ENCODE measurements at places on chromosomes 11 and 22.

GRCh38 chr11:65559951-65560537 lies 1.9 kb upstream of the LTBP3 start:
- no peak for DNase-seq

- DNase-seq, result no peak
These were observed 62.2 kb upstream of the SOX6 start for GRCh38 chr11:16418428-16419097.

- DNase-seq, result no peak
These were observed 1025.8 kb downstream of the FAM181B start for GRCh38 chr11:81707881-81708280.

GRCh38 chr11:15976433-15977045 lies 379.8 kb downstream of the SOX6 start:
- DNase-seq, result no peak

- no peak for DNase-seq
These were observed 1.2 kb downstream of the RAB6A start for GRCh38 chr11:73759610-73760134.

DNA sequence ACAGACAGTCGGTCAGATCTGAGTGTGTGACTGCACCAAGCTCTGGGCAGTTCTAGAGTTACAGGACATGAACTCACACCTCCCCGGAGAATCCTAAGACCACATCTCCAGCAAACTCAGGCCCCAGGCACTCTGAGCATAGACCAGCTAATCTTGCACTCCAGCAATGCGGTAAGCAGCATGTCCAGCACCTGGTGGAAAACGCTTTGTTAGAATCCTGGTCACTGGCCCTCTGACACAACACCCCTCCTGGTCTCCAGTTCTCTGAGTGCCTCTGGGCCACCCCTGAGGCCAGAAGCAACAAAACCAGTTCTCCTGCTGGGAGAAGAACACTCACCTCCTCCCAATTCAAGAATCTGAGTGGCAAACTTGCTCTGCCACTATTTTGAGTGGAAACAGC lies 82.7 kb upstream of the TMEM45B start:
- no peak for DNase-seq

DNA sequence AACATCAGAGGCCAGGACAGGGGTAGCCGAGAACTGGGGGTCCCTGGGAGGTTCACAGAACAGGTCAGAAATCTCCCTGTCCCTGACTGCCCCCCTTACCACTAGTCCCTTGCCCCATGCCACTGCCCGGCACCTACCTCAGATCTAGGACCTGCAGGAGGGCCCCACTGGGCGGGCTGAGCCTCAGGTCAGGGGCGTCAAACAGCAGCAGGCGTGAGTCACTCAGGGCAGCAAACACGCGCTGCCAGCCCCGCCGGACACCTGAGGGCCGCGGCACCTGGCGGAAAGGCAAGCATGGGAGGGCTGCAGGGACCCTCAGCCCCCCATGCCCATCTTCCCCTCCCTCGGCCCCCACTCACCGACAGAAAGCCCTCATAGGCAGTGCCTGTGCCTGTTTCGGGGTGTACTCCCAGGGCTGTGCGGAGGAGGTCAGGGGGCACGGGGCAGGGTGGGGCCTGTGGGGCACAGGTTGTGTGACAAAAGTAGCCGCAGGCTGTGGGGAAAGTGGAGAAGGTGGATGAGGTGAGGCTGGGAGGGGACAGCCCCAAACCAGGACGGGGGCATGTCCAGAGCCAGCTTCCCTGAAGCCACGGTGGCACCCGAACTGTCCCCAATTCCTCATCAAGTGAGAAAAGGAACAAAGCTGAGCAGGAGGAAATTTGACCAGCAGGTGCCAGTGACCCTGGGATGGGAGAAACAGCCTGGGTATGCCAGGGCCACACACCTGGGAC lies 11.8 kb downstream of the CDC42BPG start:
- DNase-seq, result no peak

GRCh38 chr11:17921659-17922415 lies 91.0 kb downstream of the SERGEF start:
- DNase-seq, result no peak

GRCh38 chr11:43164831-43165230 lies 147.0 kb upstream of the API5 start:
- no peak for DNase-seq

- DNase-seq, result no peak
These were observed 93.9 kb upstream of the CSNK2A3 start for GRCh38 chr11:11446967-11447366.

- DNase-seq, result no peak
These were observed 30.1 kb upstream of the FADD start for GRCh38 chr11:70173018-70173417.

DNA sequence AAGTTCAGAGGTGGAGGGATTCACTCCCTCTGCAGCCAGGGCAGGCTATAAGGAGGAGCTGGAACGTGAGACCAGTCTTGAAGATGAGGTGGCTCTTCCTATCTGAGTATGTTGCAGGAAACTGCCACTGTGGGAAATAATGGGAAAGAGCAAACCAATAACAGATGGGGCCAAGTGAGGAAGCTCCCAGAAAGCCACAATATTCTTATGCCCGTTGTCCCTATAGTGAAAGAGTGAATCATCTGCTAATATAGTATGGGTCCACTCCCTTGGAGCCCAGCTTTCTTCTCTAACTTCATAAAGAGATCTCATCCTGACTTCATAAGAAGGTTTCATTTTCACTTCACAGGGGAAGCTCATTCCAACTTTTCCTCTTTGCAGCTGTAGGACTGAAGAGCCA lies 206.4 kb downstream of the BLID start:
- no peak for DNase-seq

DNA sequence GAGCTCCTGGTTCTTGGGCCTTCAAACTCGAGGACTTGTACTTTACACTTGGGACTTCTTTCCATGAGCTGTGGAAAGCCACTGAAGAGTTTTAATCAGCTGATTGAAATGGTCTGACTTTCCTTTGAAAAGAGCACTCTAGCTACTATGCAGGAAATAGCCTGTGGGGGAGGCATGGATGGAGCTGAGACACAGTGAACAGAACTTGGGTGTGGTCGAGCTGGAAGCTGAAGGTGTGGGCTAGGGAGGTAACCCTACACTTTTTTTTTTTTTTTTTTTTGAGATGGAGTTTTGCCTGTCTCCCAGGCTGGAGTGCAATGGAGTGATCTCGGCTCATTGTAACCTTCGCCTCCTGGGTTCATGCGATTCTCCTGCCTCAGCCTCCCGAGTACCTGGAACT lies 17.5 kb upstream of the CAPRIN1 start:
- DNase-seq, result no peak

- DNase-seq, result no peak
These were observed 26.8 kb upstream of the MGAT3 start for GRCh38 chr22:39429916-39430575.

DNA sequence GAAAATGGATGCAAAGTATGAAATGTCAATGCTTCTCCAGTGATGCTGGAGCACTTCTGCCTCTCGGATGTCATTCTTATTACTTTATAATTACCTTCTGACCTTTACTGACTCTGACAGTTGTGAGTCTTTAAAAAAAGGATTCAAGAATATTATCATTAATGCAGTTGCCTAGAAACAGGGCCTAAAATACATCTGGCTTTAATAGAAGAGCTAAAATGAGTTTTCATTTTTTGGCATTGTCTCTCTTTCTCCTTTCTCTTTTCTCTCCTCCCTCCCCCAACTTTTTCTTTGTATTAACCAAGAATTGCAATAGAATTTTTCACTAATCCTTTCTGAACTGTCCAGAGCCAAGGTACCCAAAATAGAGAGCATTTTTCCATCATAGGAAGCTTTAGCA lies 45.9 kb downstream of the FDX1 start:
- no peak for DNase-seq

DNA sequence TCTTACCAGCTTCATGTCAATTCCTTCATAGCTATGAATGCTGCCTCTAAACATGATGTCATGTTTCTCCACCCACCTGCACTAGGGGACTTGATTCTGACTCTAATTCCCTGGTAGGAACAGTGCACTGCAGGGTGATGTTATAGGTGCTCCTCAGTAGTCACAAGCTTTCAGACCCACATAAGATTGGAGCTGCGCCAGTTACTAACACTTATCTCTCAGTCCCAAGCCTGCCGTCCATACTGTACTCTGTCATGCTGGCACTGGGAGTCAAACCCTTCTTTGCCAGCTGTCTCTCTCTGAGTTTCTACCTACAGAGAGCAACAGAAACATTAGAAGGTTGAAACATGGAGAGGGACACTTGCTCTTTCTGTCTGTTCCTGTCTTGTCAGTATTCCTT lies 5.5 kb downstream of the OR56A1 start:
- no peak for DNase-seq

GRCh38 chr11:90916706-90917105 lies 693.9 kb upstream of the CHORDC1 start:
- no peak for DNase-seq

GRCh38 chr11:86805873-86806310 lies 5.5 kb downstream of the PRSS23 start:
- DNase-seq, result no peak

- DNase-seq, result no peak
These were observed 82.1 kb downstream of the CECR2 start for GRCh38 chr22:17451316-17451715.

- no peak for DNase-seq
These were observed 75.8 kb downstream of the GGTLC2 start for GRCh38 chr22:22720201-22720723.

- peak; percentile 81 for DNase-seq
These were observed 28.8 kb upstream of the MOB2 start for GRCh38 chr11:1515082-1516060.

DNA sequence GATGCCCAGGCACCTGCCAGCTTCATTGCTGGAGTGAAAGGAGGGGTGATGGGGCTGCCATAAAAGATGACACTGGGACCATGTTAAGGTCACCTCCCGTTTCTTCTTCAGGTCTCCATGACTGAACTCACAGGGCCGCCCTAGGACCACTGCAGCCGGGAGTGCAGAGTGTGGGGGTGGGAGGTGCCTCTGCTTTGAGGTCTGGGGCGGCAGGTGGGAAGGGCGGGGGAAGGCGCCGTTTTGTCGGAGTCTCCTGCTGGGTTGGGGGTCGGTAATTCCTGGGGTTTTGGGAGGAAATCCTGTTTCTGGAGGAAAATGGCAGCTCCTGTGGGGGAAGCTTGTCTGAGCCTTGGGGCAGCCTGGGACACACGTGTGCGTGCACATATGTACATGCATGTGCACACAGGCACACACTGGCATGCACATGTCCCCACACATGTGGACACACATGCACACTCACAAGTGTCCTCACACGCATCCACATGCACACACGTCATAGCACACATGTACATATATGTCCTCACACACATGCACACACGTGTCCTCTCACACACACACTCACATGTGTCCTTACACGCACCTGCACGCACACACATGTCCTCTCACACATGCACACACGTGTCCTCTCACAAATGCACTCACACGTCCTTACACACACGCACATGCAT lies 990.9 kb downstream of the BRD1 start:
- DNase-seq, result no peak

DNA sequence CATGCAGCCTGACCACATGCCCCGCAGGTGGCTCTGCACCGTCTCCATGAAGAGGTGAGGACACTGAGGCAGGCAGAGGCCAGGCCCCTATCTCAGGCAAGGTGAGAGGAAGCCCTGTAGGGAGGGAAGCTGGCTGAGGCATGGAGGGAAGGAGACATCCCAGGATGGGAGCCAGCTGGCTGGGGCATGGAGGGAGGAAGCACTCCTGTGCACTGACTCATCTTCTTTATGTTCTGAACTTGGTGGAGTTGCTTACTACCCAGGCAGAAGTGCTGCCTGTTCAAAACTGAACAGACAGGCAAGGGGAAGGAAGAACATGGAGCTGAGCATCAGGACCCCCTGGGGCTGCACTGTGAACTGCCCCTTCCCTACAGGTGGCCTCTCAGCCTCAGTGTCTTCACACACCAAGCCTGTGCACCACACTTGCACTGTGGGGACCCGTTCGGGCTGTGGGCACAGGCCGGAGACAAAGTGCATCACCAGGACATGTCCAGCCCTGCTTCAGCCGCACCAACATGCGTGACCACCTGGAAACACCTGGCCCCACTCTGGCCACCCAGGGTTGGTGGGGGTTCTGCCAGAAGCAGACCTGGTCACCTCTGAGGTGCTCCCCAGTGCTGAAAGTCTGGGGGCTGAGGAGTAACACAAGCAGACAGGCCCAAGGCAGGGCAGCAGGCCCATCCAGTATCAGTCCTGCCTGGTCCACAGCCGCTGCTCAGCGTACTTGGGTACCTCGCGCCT lies 55.5 kb downstream of the DGCR2 start:
- DNase-seq, result peak; percentile 23

GRCh38 chr11:83948200-83948599 lies 662.0 kb upstream of the CCDC90B start:
- no peak for DNase-seq

DNA sequence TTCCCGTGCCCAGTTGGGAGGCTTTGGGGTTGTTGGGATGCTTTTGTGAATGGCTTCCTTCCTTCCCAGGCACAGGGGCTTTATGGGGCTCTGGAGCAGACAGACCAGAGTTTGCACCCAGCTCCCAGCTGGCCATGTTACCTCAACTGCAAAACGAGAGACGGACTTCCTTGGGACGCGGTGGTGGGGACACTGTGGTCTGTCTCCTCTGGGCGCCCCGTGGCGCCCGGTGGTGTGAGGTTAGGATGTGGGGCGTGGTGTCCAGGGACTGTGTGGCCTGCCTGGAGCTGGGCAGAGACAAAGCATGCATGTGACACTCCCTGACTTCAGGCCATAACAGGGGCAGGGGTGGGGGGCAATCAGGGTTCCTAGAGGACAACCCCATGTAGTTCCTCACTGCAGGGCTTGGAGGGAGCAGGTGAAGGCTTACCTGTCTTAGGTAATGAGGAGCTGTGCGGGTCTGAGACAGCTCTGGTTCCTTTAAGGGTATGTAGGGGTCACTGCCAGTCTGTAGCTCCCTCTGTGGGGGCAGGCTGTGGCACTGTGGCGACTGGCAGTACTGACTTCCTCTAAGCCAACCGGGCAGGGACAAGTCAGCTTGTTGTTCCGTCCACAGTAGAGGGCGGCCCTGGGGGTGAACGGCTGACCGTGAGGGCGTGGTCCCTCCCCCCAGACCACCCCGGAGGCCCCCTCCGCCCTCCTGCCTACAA lies 14.4 kb downstream of the KCNQ1 start:
- DNase-seq, result no peak

- no peak for DNase-seq
These were observed 267.6 kb upstream of the B3GAT1 start for GRCh38 chr11:134679592-134679991.

GRCh38 chr22:48667289-48667688 lies 1160.4 kb downstream of the BRD1 start:
- DNase-seq, result no peak

GRCh38 chr11:118104491-118104890 lies 17.7 kb upstream of the SMIM35 start:
- DNase-seq, result no peak

Measured in lower lobe of right lung (tissue), 2 donors.